Tibial artery (tissue), 4 donors: ENCODE measurements at places on chromosomes 1 and 21.

- peak; percentile 61 for DNase-seq
Measured at GRCh38 chr1:200917291-200917817, 22.7 kb downstream of the INAVA start.

DNA sequence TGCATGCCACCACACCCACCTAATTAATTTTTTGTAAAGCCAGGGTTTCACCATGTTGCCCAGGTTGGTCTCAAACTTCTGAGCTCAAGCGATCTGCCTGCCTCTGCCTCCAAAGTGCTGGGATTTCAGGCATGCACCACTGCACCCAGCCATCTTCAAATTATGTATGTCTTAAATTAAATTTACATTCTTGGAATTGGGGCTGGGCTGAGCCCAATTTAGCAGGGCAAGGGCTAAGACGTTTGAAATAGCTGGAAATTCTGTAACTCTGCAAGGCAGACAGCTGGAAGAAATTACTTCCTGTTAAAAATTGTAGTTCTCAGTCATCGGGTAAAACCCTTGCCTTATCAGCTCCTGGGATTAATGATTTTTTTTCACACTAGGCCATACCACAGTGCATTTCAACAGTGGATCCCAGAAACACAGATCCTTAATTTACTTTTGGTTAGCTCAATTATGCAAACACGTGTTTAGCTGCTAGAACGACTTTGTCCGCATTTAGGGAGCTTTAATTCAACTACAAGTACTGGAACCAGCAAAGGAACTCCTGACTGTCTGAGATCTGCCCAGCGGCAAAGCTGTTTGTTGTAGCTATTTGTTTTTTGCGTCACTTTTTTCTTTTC is 83.3 kb downstream of the OLFML3 start:
- DNase-seq: no peak

- no peak for DNase-seq
Measured at GRCh38 chr21:21385404-21385803, 387.2 kb downstream of the NCAM2 start.

DNA sequence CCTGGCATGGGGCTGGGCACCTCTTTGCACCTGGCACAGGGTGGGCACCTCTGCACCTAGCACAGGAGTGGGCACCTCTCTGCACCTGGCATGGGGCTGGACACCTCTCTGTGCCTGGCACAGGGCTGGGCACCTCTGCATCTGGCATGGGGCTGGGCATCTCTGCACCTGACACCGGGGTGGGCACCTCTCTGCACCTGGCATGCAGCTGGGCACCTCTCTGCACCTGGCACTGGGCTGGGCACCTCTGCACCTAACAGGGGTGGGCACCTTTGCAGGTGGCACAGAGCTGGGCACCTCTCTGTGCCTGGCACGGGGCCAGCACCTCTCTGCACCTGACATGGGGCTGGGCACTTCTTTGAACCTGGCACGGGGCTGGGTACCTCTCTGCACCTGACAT is 29.4 kb upstream of the CCDC27 start:
- no peak for DNase-seq
